Cortex of kidney (tissue), 1 donor: ENCODE measurements at places on chromosomes 7 and 10.

- DNase-seq = no peak
Observed at GRCh38 chr7:94649450-94649849, 6.5 kb downstream of the SGCE start.

DNA sequence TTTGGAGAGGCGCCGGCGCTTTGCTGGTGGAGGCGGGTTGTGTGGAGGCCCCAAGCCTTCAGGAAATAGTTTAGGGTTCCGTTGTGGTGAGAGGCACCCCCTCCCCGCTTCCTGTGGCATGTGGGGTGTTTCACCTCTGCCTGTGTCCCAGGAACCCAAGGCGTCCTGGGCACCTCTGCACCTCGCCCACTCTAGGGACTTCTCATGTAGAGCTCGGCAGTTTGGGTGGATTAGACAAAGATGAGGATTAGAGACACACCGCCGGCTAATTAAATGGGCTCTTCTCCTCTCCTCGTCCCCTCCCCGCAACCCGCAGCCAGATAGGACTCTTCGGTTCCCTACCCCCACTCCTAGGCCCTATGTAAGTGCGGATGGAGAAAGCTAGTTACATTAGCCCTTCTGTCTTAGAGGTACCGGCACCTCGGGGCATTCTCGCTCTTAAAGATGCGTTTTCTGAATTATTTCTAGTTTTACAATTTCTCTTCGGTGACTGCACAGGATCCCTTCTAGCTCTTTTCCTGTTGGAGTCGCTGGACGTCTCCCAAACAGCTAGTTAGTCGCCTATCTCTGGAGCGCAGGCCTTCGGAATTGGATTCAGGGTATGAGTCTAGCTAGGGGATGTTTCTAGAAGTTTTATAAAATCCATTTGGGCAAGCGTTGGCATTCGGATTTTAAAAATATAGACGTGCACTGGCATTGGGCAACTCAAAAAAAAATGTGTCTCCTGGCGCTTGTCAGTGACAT lies 7.8 kb downstream of the PTF1A start:
- DNase-seq = no peak

DNA sequence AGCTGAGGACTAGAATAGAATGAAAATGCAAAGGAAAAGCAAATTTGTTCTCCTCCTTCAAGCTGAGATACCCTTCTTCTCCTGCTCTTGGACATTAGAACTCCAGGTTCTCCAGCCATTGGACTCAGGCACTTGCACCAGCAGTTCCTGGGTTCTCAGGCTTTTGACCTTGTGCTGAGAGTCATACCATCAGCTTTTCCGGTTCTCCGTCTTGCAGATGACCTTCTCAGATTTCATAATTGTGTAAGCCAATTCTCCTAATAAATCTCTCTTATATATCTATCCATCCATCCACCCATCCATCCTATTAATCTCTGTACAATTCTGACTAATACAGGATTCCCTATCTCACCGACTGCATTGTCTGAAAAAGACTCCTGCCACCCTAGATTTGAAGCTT lies 108.3 kb downstream of the AHR start:
- DNase-seq = no peak

- no peak for DNase-seq
Observed at GRCh38 chr10:61708846-61709245, 46.1 kb downstream of the CABCOCO1 start.

DNA sequence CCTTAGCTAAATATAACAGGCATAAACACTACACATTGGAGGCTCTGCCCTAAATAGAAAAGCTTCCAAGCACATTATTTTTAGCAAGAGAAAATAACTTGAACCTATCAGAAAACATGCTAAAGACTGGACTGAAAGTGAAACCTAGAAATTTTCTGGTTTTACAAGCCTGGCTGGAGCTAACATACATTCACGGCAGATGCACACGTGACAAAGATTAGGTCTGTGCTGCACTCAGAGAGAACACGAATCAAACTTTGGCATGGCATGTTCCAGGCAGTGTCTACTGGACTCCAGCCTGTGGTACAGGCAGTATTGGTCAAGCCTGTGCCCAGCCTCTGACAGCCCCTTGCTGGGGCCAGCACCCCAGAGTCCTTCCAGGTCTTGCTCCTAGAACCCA lies 94.1 kb upstream of the PCBD1 start:
- no peak for DNase-seq

- no peak for DNase-seq
Observed at GRCh38 chr7:81562581-81562980, 207.3 kb downstream of the HGF start.

DNA sequence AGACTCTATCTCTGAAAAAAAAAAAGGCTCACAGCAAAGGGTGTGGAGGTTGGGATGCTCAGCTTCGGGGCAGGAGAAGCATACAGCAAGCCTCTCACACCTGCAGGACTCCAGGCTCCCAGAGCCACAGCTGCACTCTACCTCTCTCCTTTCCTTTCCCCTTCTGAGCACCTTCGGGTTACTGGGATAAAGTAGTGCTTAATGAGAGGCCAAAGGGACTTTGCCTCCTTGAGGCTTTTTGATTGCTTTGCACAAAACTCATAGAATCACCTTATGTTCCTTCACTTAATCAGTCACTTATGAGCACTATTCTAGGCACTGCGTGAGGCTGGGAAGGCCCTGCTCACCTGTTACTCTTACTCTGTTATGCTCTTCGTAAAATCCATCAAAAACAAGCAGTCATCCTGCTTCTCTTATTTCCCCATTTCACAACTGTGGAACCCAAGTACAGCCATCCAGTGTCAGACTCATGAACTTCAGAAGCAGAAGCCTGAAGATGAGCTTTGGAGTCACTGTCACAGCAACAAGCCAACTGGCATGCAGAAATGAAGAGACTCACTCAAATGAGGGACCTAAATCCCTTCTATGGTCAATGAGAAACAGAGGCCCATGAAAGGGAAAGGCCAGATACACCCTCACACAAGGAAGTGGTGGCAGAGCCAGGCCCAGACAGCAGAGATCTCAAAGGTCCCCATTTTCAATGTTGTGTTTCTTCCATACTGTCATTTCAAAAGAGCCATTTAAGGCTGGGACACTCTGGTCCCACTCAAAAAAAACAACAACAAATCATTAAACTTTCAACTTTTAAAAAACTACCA lies 205.4 kb downstream of the KCNMA1 start:
- no peak for DNase-seq

GRCh38 chr7:363626-364025 lies 73.7 kb downstream of the FOXL3 start:
- DNase-seq = no peak

GRCh38 chr10:73876971-73877370 lies 2.6 kb upstream of the CAMK2G start:
- no peak for DNase-seq

GRCh38 chr10:103241262-103242011 lies 4.2 kb upstream of the RPEL1 start:
- no peak for DNase-seq

DNA sequence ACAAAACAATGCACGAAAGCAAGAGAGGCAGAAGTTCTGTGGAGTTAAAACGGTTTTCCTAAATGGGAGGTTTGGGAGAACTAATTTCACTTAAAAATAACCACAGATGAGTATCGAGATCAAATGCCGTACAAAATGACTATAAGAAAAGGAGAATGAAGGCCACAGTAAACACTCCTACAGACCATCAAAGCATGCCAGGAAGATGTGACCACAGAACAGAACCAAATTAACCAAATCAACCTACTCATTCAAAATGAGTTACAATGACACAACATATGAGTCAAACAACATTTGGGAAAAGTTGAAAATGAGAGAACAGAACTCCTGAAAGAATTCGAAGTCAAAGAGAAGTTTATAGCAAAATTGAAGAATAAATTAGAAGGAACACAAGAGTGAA lies 24.3 kb upstream of the DOCK1 start:
- DNase-seq = no peak

GRCh38 chr7:51080622-51081269 lies 235.9 kb downstream of the COBL start:
- no peak for DNase-seq

DNA sequence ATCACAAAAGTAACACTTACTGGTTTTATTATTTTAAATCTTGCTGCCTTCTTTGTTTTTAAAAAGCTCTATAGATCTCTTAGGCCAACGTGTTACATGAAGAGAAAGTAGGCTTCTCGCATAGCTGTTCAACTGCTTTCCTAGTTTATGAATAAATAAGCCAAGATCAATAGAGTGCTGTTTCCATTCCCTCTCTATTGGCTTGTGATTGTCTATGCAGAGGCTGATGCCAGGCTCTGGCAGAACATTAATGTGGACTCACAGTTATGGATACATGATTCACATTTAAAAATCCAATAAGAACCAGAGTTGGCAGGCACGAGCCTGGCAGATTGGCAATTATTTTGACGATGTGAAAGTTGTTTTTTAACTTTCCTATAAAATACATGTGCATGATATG lies 137.5 kb downstream of the GNAT3 start:
- DNase-seq = no peak

GRCh38 chr10:72094574-72094973 lies 6.2 kb upstream of the SPOCK2 start:
- DNase-seq = no peak

- DNase-seq = no peak
Observed at GRCh38 chr7:112013274-112013673, 192.9 kb downstream of the DOCK4 start.

GRCh38 chr7:142654398-142654797 lies 94.9 kb upstream of the PRSS1 start:
- DNase-seq = no peak

- no peak for DNase-seq
Observed at GRCh38 chr10:43585981-43586729, 11.7 kb upstream of the ZNF239 start.

DNA sequence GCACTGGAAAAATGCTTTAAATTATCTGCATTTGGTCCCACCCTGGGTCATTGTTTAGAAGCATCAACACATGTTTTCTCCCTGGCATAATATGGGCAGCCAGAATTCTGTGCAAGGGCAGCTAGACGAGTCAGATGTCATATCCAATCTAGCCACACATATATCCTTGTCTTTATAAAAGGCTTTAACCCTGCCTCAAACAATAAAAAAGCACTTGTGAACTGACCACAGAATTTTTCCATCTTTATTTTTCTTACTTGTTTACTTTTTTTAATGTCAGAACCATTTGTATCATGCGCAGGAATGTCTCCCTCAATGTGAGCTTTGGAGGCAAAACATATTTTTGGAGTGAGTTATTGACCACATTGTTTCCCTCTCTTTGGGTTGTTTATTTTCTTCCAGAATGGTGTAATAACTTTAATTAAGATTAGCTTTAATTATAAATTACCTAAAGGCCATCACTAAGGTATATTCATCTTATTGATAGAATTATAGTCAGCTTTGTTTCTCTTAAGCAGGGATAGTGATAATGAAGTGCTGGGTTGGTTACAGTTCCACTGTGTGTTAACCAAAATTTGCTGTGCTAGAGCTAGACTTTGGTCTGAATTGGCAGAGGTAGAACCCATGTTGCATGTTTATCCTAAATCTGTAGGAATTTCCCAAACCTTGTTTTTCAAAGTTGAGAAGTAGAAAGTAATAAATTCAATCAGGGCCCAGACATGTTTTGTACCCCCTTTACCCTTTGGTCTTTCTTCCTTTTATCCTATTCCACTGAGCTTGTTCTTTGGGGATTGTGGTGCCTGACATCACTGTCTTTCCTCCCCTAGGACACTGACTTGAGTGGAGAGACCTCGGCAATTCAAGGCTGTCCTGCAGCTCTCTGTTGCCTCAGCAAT lies 1078.4 kb downstream of the KCNMA1 start:
- DNase-seq = no peak

DNA sequence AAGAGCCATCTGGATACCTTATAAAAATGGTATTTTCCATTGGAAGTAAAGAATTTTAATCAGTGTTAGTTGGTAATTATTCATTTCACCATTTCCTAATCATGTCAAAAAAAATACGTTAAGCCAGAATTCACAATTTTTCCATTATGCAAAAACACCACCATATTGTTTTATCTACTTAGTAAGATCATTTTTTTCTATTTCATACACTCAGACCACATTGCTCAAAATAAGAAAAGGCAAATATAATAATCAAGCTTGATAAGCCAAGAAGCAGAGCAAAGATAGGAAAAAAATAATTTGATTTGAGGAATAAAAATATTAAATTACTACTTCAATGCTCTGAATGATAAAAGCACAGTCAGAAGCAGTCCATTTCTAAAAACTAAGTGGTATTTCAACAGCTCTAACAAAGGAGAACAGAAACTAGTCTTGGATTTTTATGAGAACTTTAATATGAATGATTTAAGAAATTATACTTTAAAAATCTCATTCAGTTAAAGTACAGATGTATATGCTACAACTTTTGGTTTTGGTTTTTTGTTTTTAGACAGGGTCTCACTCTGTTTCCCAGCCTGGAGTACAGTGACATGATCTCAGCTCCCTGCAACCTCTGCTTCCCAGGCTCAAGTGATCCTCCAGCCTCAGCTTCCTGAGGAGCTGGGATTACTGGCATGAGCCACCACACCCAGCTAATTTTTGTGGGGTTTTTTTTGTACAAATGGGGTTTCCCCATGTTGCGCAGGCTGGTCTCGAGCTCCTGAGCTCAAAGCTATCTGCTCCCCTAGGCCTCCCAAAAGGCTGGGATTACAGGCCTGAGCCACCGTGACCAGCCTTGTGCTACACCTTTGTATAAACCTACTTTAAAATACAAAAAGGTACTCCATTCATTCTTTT lies 46.6 kb downstream of the LRRN3 start:
- no peak for DNase-seq

GRCh38 chr7:33596686-33597085 lies 308.7 kb upstream of the BMPER start:
- no peak for DNase-seq

DNA sequence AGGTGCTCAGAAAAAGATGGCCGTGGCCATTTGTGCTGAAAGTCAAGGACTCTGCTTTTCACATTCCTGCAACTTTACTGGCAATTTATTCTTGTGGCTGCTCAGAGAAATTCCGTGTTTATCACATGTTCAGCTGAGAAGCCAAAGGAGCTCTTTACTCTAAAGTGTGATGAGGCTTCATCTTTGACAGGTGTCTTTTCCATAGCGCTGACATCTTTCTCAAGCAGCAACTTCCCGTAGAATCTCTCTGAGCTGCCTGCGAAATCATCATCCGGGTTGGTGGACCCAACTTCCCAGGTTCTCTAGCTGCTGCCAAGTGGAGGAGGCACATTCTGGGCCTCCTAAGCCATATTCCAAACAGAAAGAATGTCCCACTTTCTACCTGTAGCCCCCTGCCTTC lies 16.9 kb upstream of the NPS start:
- no peak for DNase-seq

DNA sequence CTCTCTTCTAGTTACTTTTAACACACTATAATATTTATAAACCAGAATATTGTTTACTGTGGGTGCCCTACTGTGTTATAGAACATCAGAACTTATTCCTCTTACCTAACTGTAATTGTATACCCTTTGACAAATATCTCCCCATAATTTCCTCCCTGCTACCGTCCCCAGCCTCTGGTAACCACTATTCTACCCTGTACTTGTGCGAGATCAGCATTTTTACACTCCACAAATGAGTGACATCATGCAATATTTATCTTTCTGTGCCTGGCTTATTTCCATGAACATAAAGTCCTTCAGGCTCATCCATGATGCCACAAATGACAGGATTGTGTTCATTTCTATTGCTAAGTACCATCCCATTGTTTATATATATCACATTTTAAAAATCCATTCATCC lies 139.8 kb upstream of the RSU1 start:
- no peak for DNase-seq

- no peak for DNase-seq
Observed at GRCh38 chr10:114356126-114356525, 48.2 kb downstream of the AFAP1L2 start.
